NCI-H1694 (cell line): ENCODE measurements at places on chromosomes 1 and 21.

DNA sequence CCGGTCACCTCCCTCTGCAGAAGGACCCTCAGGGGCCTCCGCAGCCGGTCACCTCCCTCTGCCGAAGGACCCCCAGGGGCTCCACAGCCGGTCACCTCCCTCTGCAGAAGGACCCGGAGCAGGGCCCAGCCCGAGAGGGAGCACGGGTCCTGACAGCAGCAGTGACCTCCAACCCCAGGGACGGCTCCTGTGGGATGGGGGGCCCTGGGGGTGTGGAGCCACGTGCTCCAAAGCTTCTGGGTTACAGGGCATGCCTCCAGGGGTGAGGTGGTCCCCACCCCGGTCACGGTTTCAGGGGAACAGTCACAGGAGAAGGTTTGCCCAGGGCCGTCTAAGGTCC lies 40.3 kb downstream of the SLC19A1 start:
- DNase-seq = no peak

DNA sequence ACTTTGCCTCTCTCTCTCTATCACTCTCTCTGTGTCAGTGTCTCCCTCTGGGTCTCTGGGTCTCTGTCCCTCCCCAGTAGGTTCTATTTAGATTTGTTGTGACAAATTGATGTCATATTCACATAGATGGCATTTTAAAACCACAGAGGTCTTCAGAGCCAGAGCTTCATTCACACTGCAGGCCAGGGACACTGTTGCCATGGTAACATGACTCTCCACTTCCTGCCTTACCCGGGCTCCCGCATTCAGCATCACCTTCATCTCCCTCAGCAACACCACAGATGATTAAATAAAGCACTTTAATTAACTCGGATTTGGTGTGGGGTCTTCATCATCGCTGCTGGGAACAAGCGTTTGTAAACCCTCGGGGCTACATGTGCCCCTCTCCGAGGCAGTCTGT lies 132.6 kb downstream of the ETS2 start:
- DNase-seq = no peak

DNA sequence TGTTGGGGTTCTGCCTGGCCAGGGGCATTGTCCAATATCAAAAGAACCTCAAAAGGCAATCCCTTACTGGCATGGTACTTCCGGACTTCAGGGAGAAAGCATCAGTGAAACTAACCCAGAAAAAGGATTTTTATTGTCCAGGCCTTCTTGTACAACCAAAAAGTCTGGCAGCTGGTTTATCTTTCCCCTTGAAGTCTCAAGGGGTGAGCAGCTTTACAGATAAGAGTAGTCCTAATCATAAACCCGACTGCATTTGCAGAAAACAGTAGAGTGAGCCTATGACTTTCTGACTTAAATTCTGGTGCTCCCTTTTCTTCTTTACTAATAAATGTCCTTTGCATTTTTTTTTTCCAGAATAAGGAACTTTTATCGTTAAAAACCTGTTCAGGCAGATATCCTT lies 104.0 kb upstream of the CHRM3 start:
- DNase-seq = no peak

DNA sequence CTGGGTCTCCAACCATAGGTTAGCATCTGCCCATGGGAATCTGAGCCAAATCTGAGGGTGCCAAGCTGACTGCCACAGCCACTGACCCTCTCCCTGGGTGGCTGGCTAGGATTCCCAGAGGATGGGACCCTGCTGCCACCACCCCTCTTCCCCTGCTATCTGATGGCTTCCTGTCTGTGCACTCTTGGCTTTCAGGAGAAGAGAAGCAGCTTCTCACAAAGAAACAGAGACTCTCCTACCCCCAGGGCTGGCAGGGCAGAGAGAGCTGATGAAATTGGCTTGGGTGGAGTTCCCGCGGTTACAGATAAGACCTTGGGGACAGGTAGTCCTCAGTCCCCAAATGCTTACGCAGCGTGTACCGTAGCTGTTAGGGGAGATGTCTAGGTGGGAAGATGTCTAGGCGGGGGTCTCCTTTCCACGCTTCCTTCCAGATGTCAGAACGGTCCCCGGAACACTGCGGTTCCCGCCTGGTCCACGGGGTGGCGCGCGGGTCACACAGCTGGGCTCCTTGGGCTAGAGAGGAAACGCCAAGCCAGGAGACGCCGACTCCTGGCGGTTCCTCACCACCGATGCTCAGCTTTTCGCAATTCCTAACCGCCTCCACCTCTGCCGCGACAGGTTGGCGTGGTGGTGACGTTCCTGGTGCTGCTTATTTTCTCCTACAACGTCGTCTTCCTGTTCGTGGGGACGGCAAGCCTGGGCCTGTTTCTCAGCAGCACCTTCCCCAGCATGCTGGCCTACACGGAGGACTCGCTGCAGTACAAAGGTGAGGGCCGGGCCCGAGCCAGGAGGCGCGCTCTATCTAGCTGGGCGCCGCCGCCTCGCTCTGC lies 40.1 kb downstream of the ELK4 start:
- DNase-seq = peak; percentile 78

- no peak for DNase-seq
These were observed 674 bp upstream of the AKR7A3 start for GRCh38 chr1:19289244-19289643.
